ENCODE measurements at places on chromosomes 2 and 18.

GRCh38 chr2:26816893-26817292, 31.0 kb downstream of the CENPA start:
- DNase-seq, result no peak

GRCh38 chr18:56389190-56389589, 249.2 kb downstream of the TXNL1 start:
- DNase-seq, result no peak

DNA sequence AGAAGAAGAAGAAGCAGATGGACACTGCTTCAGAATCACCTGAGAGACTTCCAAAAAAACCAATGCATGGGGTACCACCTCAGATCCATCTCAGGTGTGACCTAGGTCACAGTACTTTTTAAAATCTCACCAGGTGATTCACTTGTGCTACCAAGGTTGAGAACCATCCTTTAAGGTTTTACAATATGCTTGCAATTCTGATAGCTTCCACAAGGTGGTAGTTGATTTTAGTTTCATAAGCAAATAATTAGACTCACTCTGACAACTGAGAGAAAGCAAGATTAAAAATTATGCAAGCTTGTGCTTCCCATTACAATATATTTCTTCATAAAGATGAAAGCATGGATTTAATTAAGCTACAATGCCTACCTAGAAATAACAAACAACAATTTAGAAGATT, 355.1 kb downstream of the EN1 start:
- no peak for DNase-seq

GRCh38 chr2:222730366-222730999, 59.0 kb downstream of the MOGAT1 start:
- no peak for DNase-seq

GRCh38 chr2:70796262-70796661, 5.8 kb upstream of the FIGLA start:
- DNase-seq, result no peak

DNA sequence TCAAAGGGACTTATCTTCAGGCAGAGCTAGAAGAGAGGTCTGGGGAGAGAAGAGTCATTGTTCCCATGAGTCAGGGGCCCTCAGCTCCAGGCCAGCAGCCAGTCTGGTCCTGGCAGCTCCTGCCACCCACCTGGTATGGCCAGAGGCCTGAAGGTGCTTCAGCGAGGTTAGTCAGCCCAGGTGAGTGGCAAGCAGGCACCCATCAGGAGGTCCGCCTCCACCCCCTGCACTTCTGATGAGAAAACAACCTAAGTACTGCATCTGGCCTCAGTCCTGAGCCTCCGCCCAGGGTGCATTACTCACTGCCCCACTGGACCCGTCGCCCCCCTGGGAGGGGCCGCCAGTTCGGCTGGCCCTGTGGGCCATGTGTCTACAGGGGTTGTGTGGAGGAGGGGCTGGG, 130.2 kb downstream of the INHBB start:
- no peak for DNase-seq

DNA sequence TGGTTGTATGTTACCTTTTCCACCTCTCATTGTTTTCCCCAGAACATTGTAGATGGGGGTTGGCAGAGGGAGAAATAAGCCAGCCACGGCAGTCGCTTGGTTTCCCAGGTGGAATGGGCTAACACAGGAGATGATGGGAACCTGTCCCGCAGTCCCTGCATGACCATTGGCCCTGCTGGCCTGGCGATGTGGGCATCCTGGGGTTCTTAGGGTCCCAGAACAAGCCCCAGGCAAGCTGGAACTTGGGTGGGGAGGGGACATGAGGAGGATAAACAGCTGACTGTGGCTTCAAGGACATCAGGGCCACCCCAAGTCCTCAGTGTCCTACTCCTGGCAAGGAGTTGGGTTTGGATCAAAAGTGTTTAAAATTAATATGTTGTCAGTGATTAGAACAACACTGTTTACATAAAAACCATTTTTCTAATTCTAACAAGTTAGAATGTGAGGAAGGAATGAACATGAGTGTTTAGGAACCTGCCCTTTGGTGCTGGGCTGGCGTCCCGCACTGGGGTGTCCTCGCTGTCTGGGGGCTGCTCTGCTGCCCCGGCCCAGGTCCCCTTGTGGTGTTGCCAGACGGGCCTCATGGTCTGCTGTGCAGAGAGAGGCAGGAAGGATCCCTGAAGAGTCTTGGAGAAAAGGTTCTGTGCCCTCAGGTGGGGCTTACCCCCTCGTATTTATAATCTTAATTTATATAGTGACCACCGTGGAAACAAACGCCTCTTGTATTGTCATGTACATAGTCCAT, 95.1 kb downstream of the USP40 start:
- no peak for DNase-seq

GRCh38 chr2:218295029-218295428, 2.7 kb upstream of the TMBIM1 start:
- no peak for DNase-seq
